ENCODE measurements at places on chromosomes 11 and 22.

- no peak for DNase-seq
Measured at GRCh38 chr11:119697445-119697844, 31.6 kb downstream of the NECTIN1 start.

- DNase-seq: no peak
Measured at GRCh38 chr11:134647066-134647743, 235.2 kb upstream of the B3GAT1 start.

GRCh38 chr11:77789731-77790476, 30.6 kb downstream of the RSF1 start:
- DNase-seq: no peak

DNA sequence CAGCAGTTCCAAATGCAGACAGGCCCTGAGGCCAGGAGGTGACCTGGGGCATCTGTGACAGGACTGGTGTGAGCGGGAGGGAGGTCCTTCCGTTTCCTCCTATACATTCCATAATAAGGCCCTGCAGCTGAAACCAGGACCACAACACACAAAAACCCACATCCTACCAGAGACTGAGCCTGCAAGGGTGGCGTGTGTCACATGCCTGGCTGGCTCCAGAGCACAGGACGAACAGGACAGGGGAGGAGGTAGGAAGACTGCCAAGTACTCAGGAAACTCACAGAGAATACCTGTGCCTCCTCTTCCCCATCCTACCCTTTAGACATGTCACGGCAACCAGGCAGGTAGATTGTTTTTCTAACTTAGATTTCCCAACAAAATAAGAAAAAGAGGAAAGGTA, 103.9 kb downstream of the ARL14EP start:
- no peak for DNase-seq

DNA sequence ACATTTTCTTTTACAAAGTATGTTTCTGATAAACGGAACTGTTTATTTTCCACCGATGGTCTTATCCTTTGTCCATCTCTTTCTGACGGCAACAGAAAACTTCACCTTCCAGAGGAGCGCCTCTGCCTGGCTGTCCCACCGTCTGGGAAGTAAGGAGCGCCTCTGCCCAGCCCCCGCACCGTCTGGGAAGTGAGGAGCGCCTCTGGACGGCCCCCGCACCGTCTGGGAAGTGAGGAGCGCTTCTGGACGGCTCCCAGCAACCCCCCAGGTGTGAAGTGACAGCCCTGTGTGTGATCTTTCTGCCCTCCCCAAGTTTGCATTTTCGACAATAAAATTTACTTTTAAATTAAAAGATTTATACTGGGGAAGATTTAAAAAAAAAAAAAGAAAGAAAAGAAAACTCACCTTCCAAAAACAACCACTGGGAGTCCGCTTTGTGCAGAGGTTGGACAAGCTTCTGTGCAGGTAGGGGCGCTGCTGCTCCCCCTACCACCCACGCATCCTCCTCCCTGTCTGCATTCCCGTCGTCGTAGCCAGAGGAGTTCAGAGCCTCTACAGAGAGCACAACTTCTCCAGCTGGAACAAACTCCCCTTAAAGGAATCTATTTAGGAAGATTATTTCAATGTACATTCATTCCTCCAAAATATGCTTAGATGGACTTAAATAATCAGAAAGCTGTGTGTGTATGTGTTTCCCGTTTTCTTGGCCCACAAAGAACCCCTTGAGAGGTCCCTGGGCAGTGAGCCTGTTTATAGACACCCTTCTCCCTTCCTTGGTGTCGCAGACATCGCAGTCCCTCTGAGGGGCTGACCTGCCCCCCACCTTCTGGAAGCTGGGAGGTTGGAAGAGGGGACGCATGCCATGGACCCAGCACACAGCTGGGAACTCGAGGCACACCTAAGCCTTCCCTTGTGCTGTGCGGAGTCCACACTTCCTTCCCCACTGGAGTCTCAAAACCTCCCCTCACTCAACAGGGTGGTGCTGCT, 849 bp upstream of the APOBEC3B start:
- no peak for DNase-seq

DNA sequence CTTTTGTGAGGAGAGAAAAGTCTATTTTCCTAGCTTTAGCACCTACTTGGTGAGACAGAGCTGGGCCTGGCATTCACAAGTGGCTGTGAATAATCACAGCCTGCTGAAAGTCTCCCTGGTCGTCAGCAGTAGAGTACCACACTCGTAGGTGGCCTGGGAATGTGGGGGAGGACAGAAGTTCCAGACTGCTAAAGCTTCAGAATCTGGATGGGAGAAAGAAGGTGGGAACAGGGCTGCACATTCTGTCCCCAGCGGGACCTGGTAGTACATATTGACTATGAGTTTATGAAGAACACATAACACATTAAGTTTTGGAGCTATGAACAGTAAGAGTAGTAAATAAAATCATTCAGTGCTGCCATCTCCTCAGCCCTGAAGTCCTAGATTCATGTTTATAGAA, 19.0 kb upstream of the LIMK2 start:
- DNase-seq: no peak

DNA sequence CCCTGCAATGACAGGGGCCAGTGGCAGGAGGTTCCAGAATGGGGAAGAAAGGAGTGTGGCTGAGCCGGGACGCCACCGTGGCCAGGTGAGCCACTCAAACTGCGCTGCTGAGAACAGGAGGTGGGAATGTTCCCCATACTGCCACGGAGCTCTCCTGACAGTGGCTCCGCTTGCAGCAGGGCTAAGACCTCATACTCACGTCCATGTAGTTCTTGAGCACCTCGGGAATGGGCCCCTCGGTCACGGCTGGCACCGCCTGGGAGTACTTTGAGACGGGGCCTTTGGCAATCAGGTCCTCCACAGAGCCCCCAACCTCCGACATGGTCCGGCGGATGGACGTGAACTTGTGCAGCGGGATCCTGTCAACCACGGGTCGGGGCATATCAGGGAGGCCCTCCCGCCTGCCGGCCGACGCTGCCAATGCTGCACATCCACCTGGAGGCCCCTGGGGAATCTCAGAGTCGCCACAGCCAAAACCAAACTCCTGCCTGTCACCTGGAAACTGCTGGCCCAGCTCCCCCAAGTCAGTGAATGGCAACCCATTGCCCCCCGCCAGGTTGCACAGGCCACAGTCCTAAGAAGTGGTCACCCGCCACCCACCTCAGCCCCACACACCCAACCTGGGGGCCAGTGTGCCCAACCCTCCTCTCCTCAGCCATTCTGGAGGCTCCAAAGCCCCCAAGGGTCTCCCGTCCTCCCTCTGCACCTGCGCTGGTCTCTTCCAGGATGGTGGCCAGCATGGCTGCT, 2.4 kb downstream of the CTSD start:
- DNase-seq: no peak

All from effector CD8-positive, alpha-beta T cell (primary cell).